ENCODE measurements at places on chromosomes 6 and 20.

DNA sequence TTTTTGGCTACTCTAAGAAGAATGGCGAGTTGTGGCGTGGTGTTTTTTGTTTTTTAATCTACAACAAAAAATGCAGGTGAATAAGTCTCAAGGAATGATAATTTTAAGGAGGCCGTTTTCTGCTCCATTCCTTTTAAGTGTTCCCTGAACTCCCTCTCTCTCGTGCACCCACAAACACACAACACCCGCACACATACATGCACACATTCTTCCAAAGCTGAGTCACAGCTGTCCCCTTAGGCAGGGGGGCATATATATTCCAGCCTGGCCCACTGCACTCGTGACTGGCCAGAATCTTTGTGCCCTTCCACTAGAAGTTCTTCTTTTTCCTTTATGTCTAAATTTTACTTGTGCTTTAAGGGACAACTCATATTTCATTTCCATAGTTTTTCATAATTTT is 405.7 kb downstream of the LMBRD1 start:
- no peak for DNase-seq

DNA sequence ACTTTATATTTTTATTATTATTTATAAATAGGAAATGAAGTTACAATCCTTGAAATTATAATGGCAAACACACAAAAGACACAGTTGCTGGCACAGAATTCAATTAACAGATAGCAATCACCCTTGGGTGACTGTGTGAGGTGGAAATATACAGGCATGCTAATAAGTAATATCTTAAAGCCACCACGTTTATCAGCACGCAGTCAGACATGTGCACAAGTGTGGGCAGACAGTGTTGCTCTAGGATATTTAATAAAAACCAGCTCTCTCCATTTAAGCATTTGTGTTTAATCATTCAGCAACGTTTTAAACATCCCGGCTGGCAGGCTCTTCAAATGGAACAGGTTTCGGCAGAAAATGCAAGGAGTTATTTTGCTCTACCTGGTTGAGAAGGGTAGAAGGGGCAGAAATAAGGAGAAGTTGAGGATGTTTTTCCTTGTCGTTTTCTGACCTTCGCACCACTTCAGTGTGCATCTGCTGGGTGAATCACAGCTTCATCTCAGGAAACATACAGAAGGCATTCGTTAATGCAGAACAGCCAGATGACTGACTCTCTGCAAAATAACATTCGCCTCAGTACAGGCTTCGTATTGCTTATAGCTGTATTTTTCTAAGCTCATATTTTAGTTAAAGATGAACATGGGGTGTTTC is 585.1 kb downstream of the QKI start:
- DNase-seq: no peak

GRCh38 chr20:3798373-3798768 is 2.3 kb downstream of the CDC25B start:
- no peak for DNase-seq

DNA sequence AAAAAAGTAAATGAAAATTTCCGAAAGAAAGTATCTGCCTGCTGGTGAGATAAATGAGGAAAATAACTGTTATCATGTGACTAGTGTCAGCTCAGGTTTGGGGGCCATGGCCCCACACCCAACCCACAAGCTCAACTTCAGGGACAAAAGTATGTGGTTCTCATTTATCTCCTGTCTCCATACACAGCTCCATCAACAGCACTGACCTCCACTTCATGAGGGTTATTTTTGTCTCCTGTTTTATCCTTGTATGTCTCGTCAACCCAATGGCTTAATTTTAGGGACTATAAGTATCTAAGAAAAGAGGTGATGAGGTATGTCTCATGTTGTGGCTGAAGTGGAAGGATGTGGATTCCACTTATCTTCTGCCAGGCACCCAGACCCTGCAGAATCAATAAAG is 271.6 kb upstream of the RIN2 start:
- no peak for DNase-seq

GRCh38 chr6:142952614-142953013 is 7.6 kb upstream of the HIVEP2 start:
- DNase-seq: no peak

GRCh38 chr6:40706178-40706577 is 119.0 kb upstream of the LRFN2 start:
- no peak for DNase-seq

GRCh38 chr6:116476002-116476678 is 15.0 kb downstream of the CALHM6 start:
- no peak for DNase-seq

DNA sequence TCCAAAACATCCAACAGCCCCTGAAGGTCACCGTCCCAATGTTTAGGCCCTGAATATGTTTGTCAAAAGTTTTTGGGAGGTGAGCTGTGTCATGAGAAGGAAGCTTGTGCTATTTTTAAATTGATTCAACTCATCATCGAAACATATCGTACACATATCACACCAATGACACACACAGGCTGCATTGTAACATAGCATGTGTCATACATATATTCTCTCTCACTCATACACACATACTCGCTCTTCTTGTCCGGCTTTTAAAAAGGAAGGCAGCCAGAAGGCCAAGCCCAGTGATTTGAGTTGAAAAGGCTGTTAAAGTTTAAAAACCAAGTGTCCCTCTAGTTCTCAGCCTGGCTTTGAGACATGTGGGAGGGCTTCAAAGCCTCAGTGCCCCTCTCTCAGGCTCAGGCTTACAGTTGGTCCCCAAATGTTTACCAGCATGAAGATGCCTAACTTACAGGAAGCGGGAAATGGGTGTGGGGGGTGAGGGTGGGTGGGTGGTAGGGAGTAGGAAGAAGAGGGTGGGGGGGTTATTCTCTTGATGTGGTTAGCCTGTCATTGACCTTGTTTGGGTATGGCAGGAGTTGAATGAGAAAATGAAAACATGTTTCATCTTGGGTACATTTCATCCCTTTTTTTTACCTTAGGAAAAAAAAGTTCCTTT is 3.3 kb upstream of the PRDM1 start:
- DNase-seq: no peak

DNA sequence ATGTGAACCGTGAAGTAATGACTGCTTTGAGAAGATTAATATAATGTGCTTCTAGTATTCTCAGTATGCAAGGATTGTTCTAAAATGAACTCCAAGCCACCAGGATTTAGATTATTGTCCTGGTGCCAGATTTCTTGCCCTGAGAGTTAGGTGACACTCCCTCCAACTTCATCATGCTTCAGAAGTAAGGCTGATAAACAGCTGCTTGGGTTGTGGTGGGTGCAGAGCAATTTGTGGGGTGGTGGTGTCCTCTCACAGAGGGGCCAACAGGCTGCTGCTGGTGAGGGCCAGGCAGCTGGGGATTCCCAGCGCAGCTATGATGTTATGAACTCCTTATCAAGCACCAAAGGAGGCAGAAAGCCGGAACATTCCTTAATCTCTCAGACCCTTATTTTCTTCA is 114.6 kb downstream of the MCHR2 start:
- DNase-seq: no peak

DNA sequence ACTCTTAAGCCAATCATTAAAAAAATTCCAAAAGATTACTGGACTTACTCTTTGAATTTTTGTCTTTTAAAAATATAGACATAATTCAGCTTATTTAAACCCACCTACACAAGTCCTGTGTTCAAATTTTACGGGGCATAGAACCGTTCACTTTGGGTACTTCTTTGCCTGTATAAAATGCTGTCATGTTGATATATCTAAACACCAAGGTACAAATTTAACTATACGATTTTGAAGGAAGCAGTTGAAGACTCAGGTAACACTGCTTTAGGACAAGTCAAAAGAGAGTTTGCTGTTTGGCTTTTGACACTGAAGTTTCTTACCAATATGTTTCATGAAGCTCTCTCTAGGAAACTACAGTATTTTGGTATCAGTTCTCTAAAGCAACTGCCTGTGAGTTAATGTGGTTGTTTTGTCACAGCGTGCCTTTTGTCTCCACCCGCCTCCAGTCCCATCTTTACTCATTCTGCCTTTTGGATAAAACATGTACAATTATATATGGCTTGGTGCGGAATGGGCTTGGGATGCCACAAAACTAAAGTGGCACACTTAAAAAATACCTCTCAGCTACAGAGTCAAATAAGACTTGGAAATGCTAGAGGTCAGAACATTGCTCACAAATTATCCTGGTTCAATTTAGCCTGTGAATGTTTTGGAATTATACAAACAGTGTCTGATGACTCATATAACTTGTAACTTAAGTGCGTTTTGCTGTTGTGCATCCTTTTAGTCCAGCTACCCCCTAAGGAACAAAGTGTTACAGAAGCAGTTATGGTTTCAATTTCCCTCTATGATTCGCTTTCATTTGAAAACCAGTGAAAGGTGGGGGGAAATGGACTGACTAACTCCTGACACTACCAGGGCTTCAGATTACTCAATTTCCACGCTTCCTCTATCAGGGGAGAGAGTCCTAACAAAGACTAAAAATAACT is 38.7 kb downstream of the RGS17 start:
- DNase-seq: no peak

- no peak for DNase-seq
Measured at GRCh38 chr6:52570291-52570700, 6.6 kb downstream of the TRAM2 start.

DNA sequence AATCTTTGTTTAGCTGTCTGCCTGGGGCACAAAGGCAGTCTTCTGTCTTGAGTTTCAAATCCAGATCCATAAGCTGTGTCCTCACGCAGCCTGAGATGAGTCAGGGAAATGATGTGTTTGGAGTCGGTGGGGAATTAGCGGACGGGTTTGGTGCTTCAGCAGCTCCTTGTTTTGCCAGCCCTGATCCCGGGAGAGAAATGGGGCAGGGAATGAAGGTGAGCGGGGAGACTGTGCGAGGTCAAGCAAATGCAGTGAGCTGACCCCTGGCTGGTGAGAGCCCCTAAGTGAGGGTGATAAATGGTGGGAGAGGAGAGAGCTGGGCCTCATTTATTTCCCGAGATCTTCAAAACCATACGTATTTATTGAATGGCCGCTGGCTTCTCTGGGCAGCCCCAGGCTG is 21.6 kb downstream of the DUSP22 start:
- DNase-seq: no peak

DNA sequence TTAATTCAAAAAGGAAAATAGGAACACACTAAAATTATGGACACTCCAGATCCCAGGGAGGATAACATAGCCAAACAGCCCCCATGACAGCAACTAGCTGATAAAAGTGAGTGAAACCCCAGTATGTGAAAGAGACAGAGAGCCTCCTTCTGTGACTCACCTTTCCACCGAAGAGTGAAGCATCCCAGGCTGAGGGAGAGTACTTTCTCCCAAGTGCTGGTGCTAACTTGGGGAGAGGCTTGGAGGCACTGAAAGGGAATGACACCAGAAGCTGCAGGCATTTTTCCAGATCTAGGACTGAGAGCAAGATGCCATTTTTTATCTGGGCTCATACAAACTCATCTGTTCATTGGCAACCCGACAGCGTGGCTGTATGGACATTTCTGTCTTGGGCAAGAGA is 339.8 kb downstream of the HTR1B start:
- DNase-seq: no peak

All from HuH-7.5 (cell line).